ENCODE measurements at places on chromosomes 16 and 17.

DNA sequence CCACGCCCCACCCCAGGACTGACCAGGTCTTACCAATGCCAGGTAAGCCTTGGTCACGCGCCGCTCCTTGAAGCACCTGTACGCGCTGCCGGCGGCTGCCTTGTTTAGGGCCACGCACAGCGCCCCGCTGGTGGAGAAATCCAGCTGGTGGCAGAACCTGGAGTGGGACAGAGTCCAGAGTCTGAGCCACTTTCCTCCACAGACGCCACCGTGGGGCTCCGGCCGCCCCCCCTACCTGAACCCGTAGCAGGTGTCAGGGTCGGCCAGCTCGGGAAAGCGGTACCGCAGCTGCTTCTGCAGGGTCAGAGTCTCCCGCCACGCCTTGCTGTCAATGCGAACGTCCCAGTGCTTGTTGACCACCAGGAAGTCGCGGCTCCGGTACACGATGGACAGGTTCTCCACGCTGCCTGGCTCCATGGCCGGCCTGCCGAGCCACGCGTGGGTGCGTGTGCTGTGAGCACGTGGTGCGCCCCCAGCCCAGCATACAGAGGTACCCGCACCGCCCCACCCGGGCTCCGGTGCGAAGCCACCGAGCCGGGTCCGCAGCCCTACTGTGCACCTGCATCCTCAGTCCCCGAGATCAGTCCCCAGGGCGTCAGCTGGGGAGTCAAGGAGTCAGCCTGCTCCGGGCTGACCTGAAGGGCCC is 737 bp downstream of the RPUSD1 start:
- no peak for DNase-seq

- no peak for DNase-seq
These were observed 71.7 kb downstream of the PRKCB start for GRCh38 chr16:23907457-23907902.

- no peak for DNase-seq
These were observed 33.2 kb upstream of the STH start for GRCh38 chr17:45965812-45966211.

DNA sequence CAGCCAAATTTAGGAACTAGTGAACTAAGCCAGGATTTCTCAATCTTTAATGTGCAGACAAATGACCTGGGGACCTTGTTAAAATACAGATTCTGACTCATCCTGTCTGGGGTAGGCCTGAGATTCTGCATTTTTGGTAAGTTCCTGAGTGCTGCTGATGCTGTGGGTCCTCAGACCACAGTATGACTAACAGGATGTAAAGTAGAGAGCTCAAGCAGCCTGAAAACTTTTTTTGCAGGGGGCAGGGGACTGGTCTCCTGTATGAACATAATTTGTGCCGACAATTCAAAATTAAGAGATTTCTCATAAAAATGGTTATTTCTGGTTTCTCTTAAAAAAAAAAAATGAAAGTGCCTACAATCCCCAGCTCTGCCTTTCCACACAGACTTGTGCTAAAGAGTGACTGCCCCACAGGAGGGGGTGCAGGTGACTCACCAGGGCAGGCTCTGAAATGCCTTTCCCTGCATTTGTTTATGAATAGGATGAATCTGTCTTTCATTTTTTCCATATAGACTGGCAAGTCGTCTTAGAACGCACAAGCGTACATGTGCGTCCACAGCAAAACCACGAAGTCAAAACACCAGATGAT is 271.5 kb downstream of the PHKB start:
- DNase-seq, result no peak

All from DMS 273 treated with DMSO at 0.1 percent for 48 hours (cell line).